ENCODE measurements at places on chromosomes 5 and 9. TPM values are rescaled to one million over a fixed set of nuclear protein-coding genes. Genes with fewer than 3 reads are reported as not detected.

The FGFR4 gene
- total RNA-seq, result 59.7 TPM

The ANKRD34B gene
- total RNA-seq, result 0.30 TPM

The IRX4 gene
- total RNA-seq, result not detected

GRCh38 chr9:8850914-8851313 lies 1051.3 kb upstream of the DMAC1 start:
- H3K36me3 ChIP-seq, result no peaks in the 10 kb centered on the region
- no peak overlapping the region for H3K4me3 ChIP-seq
- no peak for DNase-seq
- no peak overlapping the region for H3K27ac ChIP-seq

- DNase-seq, result no peak
- H3K36me3 ChIP-seq, result peaks cover 11% of the 10 kb centered on the region
- H3K4me1 ChIP-seq, result no peaks in the 10 kb centered on the region
- no peak overlapping the region for H3K4me3 ChIP-seq
- no peak overlapping the region for H3K27ac ChIP-seq
Observed at GRCh38 chr5:43389679-43390329, 22.4 kb downstream of the CCL28 start.

- H3K36me3 ChIP-seq, result no peaks in the 10 kb centered on the region
- H3K27me3 ChIP-seq, result no peaks in the 10 kb centered on the region
- DNase-seq, result no peak
- H3K4me1 ChIP-seq, result no peaks in the 10 kb centered on the region
- no peak overlapping the region for H3K27ac ChIP-seq
Observed at GRCh38 chr9:11743356-11743755, 949.8 kb upstream of the TYRP1 start.

- H3K4me3 ChIP-seq, result peak within 1 kb of the TSS; percentile 70
- H3K27me3 ChIP-seq, result no peaks in the 10 kb centered on the region
- DNase-seq, result peak; percentile 83
- H3K4me1 ChIP-seq, result peaks cover 28% of the 10 kb centered on the region
Observed at GRCh38 chr5:76402886-76403765, at the start of gene IQGAP2. Gene IQGAP2, plus strand, starts transcription at chr5:76403285. Its CDS starts 261 bp downstream, at chr5:76403546.

GRCh38 chr5:154189819-154190594 lies 526 bp upstream of the GALNT10 start:
- H3K4me3 ChIP-seq, result peak overlapping the region; percentile 100
- H3K27me3 ChIP-seq, result no peaks in the 10 kb centered on the region
- H3K4me1 ChIP-seq, result peaks cover 46% of the 10 kb centered on the region
- peak overlapping the region; percentile 83 for H3K27ac ChIP-seq

- DNase-seq, result no peak
- H3K36me3 ChIP-seq, result no peaks in the 10 kb centered on the region
- no peak overlapping the region for H3K4me3 ChIP-seq
- no peaks in the 10 kb centered on the region for H3K27me3 ChIP-seq
Observed at GRCh38 chr5:125338440-125339174, 592.2 kb upstream of the ZNF608 start.

- no peak for DNase-seq
- no peak overlapping the region for H3K27ac ChIP-seq
- H3K36me3 ChIP-seq, result no peaks in the 10 kb centered on the region
- H3K27me3 ChIP-seq, result no peaks in the 10 kb centered on the region
Observed at GRCh38 chr5:60577116-60577515, 122.8 kb downstream of the DEPDC1B start.

DNA sequence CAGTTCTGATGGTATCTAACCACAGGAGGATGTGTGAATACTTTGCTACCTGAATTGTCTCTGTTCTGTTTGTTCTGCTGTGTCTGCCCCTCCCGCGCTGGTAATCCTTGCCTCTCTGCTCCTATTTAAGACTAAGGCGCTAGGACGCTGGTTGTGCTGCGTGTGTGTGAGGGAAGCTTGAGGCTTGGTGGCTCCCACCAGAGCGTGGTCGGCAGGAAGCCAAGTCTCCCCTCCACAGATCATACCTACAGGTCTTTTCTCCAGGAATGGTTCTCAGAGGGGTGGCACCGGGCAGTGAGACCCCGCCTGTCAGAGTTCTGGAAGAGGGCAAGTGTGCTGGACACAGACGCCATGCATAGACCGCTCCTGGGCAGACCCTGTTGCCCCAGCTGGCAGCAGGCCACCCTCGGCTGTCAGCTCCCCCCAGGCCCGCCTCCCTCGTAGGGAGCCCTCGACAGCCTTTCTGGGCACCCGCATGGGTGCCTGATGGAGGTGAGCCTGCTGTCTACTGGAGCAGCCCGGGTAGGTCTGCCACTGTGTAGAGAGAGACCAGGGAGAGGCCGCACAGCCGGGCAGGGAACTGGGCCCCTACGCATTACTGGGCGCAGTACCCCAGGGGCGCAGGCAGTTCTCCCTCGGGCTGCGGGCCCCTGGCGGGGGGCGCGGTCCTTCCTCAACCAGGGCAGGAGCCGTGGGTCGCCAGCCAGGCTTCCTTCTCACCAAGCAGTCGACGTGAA lies 53.4 kb upstream of the ROR2 start:
- H3K27ac ChIP-seq, result no peak overlapping the region
- no peak overlapping the region for H3K4me3 ChIP-seq
- no peaks in the 10 kb centered on the region for H3K36me3 ChIP-seq
- H3K4me1 ChIP-seq, result no peaks in the 10 kb centered on the region
- H3K27me3 ChIP-seq, result no peaks in the 10 kb centered on the region
- no peak for DNase-seq
